ENCODE measurements at places on chromosomes 12 and 14. TPM values are rescaled to one million over a fixed set of nuclear protein-coding genes. Genes with fewer than 3 reads are reported as not detected.

Gene SIX4
- total RNA-seq: 4.3 TPM

Gene SERPINA12
- not detected for total RNA-seq

Gene MYBPC1
- total RNA-seq: not detected

Gene FOXG1
- total RNA-seq: 0.07 TPM

Gene GYS2
- not detected for total RNA-seq

Gene CCDC175
- total RNA-seq: not detected

Gene TMEM179
- not detected for total RNA-seq

Gene BEST3
- total RNA-seq: 0.07 TPM

Gene ARHGDIB
- 572 TPM for total RNA-seq

Gene GALNT9
- total RNA-seq: 0.40 TPM

Gene MYF6
- total RNA-seq: not detected

Gene DTX3
- total RNA-seq: 4.1 TPM
